ENCODE measurements at places on chromosomes 5 and 9.

- no peak for DNase-seq
Observed at GRCh38 chr5:130974021-130974683, 190.9 kb downstream of the HINT1 start.

GRCh38 chr5:72653586-72653985, 146.4 kb upstream of the ZNF366 start:
- no peak for DNase-seq

- DNase-seq, result no peak
Observed at GRCh38 chr5:135448791-135449507, 1.8 kb upstream of the DCANP1 start.

GRCh38 chr5:111735583-111736270, 21.3 kb downstream of the NREP start:
- DNase-seq, result peak; percentile 91

GRCh38 chr9:71704796-71705195, 63.5 kb downstream of the CEMIP2 start:
- no peak for DNase-seq

- DNase-seq, result no peak
Observed at GRCh38 chr5:11013793-11014192, 252.8 kb upstream of the DAP start.

- DNase-seq, result no peak
Observed at GRCh38 chr5:172885597-172886340, 51.7 kb downstream of the ERGIC1 start.

DNA sequence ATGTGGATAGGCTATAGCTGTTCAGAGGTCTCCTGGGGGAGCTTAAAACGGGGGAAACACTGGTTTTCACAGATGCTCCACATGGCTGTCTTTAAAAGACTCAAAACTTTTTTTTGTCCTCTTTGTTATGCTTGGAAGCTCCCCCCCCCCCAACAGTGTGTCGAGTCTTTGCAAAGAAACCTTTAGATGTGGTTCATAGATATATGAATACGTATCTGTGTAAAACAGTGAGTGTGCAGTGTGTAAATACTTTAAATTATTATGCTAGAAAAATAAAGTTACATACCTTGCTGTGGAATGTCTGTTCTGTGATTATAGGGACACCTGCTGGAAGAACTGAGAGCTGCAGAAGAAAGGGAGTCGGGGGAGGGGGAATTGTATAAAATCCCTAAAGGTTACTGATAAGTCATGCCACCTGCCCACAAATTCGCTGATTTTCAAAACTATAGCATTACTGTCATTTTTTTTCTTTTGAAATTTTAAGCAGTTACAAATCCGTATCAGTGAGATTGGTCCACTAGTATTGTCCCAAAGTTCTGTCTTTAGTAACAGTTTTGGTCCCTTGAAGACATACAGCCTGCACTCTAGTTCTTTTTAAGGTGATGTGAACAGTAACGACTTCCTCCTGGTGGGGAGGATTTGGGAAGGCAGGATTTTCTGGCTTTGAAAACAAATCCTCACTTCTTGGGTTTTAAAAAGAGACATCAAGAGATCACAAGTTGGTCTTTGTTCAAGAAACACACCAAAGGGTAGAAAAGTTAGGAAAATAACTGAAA, 22.9 kb downstream of the RGMB start:
- peak; percentile 70 for DNase-seq

DNA sequence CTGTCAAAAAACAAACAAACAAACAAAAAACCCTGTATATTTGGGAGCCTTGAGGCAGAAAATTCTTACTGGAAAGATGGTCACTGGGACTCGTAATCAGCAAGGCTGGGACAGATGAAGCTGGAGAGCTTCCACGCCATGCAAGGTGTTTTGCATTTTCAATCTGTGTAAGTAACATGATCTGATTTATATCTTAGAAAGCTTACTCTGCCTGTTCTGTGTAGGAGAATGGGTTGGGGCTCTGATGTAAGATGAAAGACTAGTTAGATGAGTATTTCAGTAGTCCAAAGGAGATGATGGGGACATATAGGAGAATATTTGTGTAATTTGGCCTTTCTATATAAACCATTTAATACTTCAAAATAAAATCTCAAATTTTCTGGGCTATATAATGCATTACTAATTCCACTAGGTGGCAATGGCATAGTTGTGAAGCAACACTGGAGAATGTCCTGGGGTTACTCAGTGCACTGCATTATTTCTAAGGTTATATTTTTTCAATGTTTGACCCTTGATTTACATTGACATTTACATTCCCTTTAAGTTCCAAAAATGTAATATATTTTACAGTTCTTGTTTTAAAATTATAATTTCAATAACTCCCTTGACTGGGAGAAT, 21.9 kb upstream of the FSD1L start:
- no peak for DNase-seq

GRCh38 chr5:70440-70839, 21.5 kb upstream of the PLEKHG4B start:
- DNase-seq, result no peak

- DNase-seq, result no peak
Observed at GRCh38 chr5:53355316-53355715, 125.1 kb upstream of the FST start.

GRCh38 chr9:117697046-117697445, 7.2 kb upstream of the TLR4 start:
- no peak for DNase-seq

- DNase-seq, result peak; percentile 97
Observed at GRCh38 chr9:124309667-124310084, 51.9 kb downstream of the NEK6 start.

DNA sequence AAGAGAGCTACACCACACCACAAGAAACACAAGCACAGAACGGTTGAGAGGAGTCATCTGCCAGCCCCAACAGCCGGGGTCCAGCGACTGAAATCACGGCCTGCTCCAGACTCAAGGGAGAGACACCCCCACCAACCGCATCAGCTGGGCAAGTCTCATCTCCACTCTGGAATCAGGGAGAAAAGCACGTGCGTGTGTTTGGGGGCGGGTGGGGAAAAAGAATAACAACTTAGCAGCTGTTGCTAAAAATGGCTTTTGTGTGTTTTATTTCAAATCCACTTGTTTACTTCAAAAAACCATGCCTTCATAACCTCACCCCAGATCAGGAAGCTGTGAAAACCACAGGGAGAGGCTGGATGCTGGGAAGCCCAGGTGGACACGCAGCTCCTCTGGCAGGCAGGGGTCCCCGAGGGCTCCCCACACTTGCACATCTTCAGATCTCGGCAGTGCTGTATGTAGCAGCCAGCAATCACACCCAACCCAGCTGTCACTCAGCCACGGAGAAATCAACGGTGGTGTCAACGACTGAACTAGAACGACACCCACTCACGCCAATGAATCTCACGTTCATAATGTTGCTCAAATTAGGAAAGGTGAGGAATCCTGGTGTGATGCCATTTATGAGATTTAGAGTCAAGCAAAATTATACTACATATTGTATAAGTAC, 19.0 kb downstream of the PNPLA7 start:
- no peak for DNase-seq

DNA sequence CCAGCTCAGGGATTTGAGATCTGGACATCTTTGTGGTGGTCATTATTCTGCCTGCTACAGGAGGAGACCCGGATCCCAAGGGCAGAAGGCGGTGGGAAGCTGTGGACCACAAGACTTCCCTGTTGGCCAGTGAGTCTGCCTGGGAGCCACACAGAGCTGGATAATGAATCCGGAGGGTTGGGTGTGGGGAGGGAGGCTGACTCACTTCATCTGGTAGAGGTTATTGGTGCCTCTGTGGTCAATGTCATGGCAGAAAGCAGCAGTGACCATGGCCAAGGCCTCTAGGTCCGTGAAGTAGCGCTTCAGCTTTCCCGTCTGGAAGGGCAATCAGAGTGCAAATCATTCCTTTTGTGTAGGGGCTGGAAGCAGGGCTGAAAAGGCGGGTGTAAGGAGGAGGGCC, 58.5 kb downstream of the PDE6A start:
- DNase-seq, result no peak

- DNase-seq, result no peak
Observed at GRCh38 chr5:65113771-65114170, 345.0 kb downstream of the CWC27 start.

GRCh38 chr9:38026840-38027527, 42.0 kb downstream of the SHB start:
- DNase-seq, result no peak

DNA sequence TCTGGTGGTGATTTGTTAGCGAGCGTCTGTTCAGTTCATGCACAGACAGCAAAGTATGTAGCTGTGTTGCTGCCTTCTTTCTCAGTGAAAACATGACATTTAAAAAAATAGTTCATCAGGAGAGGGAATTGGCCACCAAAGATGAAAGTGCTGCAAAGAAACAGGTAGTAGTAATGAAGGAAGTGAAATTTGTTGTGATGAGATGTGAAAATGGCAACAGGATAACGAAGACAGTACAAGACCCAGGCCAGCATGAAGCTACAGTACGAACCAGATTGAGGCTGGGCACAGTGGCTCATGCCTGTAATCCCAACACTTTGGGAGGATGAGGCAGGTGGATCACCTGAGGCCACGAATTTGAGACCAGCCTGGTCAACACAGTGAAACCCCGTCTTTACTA, 136.0 kb downstream of the SMARCA2 start:
- DNase-seq, result no peak

DNA sequence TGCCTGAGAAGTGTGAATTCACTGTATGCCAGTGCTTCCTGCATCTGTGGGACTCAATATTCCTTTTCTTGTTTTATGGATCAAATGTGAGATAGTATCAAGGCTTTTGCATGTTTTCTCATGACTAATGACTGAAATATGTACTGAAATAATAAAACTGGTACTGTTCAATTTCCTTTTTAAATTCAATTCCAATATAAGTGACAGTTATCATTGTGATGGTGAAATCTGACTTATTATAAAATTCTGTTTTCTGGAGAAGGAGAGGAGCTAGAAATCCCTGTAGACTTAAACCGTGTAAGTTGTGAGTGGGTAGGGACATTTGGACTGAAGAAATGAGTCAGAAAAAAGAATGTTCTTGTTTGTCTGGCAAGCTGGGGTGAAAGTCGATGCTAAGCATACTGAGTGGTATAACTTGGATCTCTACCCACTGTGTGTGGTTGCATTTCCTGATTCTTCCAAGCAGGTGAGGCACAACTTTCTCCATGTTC, 245.2 kb downstream of the EFNA5 start:
- peak; percentile 85 for DNase-seq

GRCh38 chr5:54040804-54041203, 269.6 kb downstream of the ARL15 start:
- no peak for DNase-seq

GRCh38 chr5:141508798-141509611, 20.1 kb downstream of the PCDHGC5 start:
- peak; percentile 97 for DNase-seq

- peak; percentile 76 for DNase-seq
Observed at GRCh38 chr5:59522201-59522831, 371.2 kb downstream of the PDE4D start.

DNA sequence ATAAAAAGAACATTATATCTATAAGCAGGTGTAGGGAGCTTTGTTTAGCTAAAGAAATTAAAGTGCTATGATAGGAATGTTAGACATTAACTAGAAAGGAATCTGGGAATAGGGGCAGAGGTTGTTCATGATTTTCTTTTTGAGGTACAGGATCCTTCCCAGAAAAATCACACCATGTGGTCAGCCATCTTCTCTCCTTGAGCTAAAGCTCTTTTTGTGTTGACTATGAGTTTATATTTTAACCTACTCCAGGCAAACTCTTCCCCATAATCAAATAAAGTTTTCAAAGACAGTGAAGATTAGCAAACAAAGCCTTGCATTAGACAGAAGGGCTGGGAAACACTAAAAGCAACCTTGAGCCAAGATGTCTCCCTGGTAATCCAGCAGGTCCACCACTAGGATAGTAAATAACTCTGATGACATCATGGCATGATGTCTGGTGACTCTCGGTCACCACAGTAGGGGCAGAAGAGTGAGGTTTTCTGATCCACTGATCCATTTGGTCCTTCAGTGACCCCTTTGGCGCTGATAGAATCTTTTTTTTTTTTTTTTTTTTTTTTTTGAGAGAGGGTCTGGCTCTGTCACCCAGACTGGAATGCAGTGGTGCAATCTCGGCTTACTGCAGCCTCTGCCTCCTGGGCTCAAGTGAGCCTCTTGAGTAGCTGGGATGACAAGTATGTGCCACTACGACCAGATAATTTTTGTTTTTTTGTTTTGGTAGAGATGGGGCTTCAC, 30.6 kb upstream of the IL6ST start:
- peak; percentile 35 for DNase-seq
